ENCODE measurements at places on chromosomes 11 and 22.

- no peak for DNase-seq
These were observed 207.5 kb downstream of the ETS1 start for GRCh38 chr11:128379587-128380580.

GRCh38 chr11:73159297-73159696 lies 17.2 kb upstream of the FCHSD2 start:
- DNase-seq = no peak

DNA sequence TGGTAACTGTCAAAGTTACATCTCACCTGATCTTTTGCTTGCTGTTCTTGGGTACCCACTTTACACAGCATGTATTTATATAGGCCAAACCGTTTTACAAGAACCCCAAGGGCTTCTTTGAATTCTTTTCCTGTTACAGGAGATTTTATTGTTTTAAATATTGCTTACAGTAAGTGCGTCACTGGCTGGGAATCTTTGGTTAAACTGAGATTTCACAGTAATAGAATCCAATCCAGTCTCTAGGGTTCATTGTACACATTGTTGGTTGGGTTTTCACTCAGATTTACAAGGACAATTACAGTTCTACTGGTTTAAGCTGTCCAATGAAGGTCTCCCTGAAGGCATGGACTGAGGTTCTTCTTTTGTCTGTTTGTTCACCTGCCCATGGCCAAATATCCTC lies 171.7 kb downstream of the INSC start:
- DNase-seq = no peak

- no peak for DNase-seq
These were observed 10.0 kb downstream of the RBM14 start for GRCh38 chr11:66626382-66626781.

DNA sequence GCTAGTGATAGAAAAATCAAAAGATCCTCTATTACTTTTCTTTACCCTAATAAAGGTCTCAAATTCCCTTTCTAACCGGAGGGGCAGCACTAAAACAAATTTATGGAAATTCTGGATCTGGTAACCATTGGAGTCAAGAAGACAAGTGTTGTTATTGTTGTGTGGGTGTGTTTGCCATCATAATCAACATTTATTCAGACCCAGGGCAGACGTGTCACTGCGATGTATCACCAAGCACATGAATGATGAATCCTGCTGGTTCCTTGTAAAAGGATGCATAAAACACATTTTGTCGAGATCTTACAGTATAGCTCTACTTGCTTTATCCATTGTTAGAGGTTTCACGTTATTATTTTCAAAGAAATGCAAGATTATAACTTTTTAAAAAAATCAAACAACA lies 12.1 kb upstream of the FJX1 start:
- no peak for DNase-seq

- DNase-seq = no peak
These were observed 84.4 kb downstream of the RRM1 start for GRCh38 chr11:4178813-4179662.

DNA sequence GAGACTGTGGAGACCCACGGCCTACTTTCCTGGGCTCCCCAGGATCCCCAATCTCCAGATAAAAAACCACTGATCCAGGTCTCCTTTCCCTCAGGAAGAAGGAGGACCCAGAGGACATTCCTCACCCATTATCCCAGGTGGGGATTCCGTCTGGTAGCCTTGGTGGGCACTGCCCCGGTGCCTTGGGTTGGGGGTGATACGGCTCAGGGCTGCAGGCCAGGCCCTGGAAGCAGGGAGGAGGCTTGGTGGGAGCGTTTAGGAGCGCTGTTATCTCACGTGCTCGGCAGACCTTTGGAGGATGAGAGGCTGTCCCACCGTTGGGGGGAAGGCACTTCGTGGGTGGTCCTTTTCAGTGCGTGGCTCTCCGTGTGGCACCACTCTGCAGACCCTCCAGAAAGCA lies 926.3 kb downstream of the BRD1 start:
- DNase-seq = no peak

GRCh38 chr11:13883042-13883441 lies 79.5 kb upstream of the SPON1 start:
- DNase-seq = no peak

GRCh38 chr22:49825944-49826602 lies 1.6 kb downstream of the BRD1 start:
- DNase-seq = peak; percentile 76

- no peak for DNase-seq
These were observed 303.1 kb upstream of the SORL1-AS1 start for GRCh38 chr11:121755906-121756305.

DNA sequence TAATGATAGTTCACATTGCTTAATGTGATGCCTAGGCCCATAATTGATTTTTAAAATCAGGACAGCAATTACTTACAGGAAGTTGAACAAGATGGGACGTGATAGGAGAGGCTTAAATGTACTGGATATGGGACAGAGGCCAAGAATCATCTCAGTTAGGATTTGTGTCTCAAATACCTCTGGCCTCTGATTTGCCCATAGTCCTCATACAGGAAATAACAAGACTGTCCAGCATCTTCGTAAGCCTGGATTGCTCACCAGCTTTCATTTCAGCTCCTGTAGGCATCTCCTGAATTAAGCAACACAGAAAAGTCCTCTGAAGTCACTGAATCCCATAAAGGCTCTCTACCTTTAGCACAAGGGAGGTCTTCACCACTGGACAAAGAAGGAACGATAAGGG lies at the start of gene MRGPRX3:
Gene MRGPRX3, plus strand, starts transcription at position 231 of the 400 bp plus-strand sequence. CDS start 4,632 bp downstream, outside the sequence.
- no peak for DNase-seq

- DNase-seq = peak; percentile 99
These were observed at the start of gene EIF4G2 for GRCh38 chr11:10808553-10809372. EIF4G2 (minus strand) TSS chr11:10808926.

- DNase-seq = no peak
These were observed 3.1 kb upstream of the TMEM109 start for GRCh38 chr11:60910711-60911380.

- peak; percentile 8 for DNase-seq
These were observed 663 bp downstream of the MRGPRG start for GRCh38 chr11:3217818-3218482.

DNA sequence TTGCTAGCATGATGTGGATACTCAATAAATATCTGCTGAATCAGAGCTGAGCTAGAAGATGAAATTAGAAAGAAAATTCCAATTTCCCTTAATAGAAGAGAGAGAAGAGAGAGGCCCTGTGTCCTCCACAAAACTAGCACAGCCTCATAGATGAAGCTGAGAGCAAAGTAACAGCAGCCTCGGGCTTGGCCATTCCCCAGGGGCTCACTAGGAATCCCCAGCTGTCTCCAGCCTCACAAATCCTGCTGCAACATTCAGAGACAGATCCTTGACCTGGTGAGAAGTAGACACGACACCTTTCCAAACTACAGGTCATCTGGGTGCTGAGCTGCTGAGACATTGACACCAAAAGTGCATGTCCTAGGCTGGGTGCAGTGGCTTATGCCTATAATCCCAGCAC lies 26.1 kb upstream of the IRAG1 start:
- no peak for DNase-seq

DNA sequence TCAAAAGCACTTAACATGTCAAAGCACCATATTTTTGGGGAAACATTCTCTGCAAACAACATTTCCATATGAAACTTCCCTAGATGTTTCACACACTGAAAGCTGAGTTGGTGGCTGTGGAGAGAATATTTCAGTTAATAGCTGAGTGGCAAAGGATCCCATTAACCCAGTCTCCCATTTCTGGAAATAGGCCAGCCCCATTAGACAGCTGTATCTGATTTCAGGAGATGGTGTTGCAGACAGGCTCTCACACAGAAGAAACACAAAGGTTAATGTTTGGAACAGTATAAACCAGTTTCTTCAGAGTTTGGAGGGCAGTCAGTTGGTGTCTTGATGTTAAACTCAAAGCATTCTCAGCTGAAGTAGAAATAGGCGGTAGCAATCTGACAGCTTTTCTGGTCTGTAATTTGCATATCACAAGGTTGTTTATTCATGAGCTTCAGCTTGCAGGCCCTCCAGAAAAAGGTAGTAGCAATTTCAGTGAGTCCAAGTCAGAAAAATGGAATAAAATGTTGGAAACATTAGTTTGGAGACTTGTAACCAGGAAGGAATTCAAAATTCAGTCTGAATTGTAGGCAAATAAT lies 15.5 kb upstream of the ZBTB44 start:
- DNase-seq = no peak

- DNase-seq = no peak
These were observed 8.8 kb upstream of the WT1 start for GRCh38 chr11:32444186-32444585.

Measured in activated T-cell treated with anti-CD3 and anti-CD28 coated beads, Interleukin-2, amount 50 U/mL, for 1 hour (primary cell).